ENCODE measurements at places on chromosomes 7 and 10.

DNA sequence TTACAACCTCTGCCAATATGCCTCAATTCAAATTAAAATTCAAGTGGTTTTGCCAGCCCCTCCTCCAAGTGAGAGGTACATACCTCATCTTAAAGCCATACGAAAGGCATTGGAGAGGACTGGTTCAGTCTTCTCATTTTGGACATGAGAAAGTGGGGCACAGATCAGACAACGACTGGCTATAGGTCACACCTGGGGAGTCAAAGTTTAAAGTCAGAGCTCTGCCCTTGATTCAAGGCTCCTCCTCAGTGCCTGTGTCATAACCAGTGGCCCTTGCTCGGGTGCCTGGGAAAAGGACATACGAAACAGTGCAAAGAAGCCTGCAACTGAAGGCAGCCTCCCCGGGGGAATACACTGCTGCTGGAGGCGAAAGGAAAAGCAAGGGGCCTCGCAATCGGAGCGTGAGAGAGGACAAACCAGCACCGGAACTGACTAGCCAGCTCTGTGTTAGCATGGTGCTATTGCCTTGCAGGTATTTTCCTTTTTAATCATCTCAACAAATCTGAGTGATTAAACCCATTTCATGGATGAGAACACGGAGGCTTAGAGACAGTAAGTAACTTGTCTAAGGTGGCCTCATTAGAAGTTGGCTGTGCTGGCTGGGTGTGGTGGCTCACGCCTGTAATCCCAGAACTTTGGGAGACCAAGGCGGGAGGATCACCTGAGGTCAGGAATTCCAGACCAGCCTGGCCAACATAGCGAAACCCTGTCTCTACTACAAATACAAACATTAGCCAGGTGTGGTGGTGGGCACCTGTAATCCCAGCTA is 1.1 kb upstream of the MTPAP start:
- no peak for DNase-seq

- DNase-seq: no peak
Observed at GRCh38 chr10:82924711-82925110, 1049.7 kb downstream of the NRG3 start.

DNA sequence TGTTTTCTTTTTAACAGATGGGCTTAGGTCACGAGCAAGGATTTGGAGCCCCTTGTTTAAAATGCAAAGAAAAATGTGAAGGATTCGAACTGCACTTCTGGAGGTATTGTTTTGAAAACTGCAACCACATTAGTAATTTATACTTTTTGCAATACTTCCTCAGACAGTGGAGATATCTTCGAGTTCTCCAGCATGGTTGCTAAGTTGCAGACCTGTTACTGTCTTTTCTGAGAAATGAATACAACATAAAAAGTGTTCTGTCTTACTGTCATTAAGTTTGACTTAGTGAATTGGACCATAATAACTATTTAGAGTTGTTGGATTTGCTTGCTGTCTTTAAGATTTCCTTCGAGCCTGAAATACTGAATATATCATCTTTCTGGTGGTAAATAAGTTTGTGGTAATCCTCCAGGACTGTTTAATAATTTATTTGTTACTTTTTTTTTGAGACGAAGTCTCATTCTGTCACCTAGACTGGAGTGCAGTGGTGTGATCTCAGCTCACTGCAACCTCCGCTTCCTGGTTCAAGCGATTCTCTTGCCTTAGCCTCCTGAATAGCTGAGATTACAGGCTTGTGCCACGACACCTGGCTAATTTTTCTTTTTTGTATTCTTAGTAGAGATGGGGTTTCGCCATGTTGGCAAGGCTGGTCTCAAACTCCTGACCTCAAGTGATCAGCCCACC is 24.3 kb downstream of the TES start:
- no peak for DNase-seq

DNA sequence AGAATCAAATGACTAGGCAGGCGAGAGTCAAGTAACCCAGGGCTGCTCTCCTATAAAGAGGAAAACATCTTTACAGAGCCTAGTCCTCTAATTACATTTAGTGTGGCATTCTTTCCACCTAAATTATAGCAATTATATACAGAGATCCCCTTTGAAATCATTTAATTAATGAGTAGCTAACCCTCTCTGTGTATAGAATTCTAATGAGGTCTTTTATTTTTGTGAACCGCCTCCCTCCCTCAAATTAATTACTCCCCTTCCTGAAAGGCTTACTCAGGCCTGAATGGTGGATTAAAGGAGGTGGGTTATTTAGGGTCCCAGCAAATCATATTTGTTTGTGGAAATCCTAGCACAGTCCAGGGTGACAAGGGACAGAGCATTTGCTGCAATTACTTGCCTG is 551.8 kb downstream of the SORCS3 start:
- DNase-seq: no peak

DNA sequence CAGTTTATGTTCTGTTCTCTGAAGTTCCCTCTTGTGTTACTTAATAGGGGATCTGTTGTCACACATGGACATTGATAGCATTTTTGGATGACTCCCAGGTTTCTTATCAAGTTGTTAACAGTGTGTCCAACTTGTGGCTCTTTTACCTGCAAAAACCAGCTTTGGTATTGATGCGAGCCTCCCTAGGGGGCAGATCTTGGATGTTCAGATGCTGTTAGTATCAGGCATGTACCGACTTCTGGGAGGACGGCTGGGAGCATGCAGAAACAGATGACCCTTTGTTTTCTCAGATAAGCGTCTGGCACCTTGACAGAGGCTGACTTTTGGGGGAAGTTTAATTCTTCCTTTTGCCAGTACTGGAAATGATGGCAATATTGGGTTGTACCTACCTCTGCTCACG is 2.2 kb downstream of the PLPP4 start:
- DNase-seq: no peak

DNA sequence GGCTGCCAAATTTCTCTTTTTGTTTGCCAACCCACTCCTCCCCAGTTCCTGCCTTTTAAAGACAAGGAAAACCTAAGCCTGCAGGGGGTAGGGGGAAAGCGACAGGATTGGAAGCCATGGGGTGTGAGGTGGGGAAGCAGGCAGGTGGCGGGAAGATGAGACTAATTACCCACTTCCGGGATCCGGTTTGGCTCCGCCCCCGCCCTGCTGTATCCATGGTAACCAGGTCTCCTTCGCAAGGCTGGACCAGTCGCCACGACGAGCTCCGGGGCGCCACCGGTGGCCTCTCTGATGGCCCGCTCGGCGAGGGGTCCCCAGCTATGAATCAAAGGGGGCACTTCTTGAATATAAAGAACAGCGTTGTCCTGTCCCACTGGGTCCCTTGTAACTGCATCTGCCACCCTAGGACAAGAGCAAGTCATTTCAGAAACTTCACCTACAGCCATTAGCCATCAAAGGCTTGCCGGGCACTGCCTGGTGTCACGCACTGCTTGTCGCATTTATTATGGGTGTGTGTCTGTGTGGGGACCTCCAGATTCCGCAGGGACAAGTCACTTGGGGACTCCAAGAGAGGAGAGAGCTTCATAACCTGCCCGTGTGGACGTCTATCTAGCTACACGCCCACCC is 55.4 kb upstream of the LMTK2 start:
- peak; percentile 52 for DNase-seq

GRCh38 chr7:105122619-105123018 is 108.6 kb downstream of the KMT2E start:
- DNase-seq: no peak

DNA sequence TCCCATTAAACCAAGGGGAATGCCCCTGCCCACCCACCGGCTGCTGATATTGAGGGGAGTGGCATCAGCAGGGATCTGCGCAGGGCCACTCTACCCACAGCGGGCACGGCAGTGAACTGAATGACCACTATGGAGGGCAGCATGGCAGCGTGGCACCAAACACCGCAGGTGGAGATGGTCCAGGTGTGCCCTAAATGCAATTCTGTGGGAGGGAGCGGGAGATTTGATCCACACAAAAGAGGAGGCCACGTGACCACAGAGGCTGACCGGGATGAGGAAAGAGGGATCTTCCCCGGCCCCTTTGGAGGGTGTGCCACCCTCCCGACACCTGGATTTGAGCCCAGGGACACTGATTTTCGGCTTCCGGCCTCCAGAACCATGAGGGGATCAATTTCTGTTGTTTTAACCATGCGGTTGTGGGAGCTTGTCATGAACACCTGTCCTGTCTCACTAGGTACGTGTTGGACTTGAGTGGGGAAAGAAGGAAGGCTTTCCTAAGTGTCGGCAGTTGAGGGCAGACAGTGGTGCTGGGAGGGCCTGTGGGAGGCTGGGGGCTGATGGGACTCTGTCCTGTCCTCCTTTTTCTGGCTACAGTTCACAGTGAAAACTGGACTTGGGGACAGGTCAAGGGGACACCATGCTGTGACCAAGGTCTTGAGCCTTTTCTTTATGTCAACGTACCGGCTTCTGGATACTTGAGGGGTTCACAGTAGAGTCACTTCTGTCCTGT is 66.1 kb downstream of the CFAP46 start:
- no peak for DNase-seq

- DNase-seq: no peak
Observed at GRCh38 chr10:126309228-126309883, 78.9 kb downstream of the ADAM12 start.

DNA sequence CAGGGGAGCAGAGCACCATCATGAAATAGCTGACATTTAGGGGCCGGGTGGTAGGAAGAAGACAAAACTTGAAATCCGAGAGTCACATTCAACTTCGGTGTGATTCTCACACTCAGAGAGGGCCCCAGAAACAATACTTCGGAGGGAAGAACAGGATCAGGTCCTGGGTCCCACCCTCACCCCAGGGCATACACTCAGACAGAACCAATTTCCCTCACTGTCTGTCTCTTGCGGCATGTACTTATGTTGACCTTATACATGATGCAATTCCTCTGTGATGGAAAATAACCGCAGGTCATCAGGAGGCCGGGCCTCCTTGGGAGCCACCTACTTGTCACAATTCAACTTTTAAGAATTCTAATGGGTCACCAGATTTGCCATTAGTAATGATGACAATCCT is 26.3 kb upstream of the HMX3 start:
- DNase-seq: no peak

DNA sequence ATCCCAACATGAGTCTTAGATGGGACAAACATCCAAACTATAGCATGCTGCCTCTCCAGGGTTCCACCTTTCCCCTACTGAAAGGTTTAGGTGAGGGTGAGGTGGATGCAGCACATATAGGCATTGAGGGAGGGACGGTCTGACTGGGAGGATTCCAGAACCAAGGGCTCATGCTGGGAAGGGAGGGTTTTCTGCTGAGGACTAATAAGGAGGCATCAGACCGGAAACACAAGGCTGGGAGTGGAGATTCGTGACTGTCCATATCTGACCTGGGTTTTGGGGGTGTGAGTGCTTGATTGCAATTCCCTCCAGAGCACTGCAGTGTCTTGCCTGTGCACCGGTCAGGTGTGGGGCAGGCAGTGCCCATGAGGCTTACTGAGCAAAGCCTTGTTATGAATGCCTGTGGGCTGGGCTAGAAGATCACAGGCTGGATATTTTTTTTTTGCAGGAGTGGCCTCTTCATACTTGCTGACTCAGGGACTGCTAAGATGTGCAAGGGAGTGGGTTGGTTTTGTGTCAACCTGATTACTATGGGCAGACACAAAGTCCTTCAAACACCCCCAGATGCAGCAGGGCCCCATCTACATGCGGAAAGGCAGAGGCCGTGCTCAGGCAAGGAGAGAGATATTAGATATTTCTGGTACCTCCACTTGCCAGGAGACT is 26.7 kb downstream of the DMBT1 start:
- no peak for DNase-seq

Data from activated naive CD4-positive, alpha-beta T cell treated with Interleukin-2 at 50 U/mL for 16 hours (primary cell).